ENCODE measurements at places on chromosomes 6 and 20.

GRCh38 chr6:148464319-148465010 lies 121.8 kb downstream of the SASH1 start:
- DNase-seq = no peak

GRCh38 chr6:151434369-151434768 lies 17.6 kb downstream of the RMND1 start:
- DNase-seq = no peak

DNA sequence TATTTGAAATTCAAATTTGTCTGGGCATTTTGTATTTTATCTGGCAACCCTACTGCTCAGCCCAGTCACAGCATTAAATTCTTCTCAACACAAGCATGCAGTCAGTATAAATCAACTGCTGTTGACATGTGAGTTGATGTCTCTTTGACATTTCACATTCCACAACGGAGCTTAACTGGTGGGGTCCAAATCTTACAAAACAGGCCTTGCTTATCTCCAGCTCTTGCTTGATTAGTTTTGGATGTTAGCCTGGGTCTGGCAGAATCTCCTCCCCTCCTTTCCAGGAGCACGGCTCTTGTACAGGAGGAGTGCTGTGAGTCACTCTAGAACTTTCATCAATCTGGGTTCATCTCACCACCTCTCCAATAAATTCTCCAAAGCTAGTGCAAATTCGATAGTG lies 80.8 kb upstream of the PHACTR1 start:
- DNase-seq = no peak

DNA sequence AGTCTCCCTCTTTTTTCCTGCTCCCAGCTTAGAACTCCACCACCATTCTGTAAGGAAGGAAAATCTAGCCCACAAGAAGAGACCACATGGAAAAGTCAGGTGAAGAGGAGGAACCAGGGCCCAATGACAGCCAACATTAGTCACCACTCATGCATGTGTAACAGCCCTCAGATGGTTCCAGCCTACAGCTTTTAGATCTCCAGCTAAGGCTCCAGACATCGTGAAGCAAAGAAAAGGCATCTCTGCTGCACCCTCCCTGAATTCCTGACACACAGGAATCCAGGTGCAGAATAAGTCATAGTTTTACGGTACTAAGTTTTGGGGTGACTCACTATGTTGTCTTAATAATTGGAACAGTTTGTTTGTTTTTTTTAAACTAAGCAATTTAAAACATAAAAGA lies 25.5 kb downstream of the DCDC2 start:
- DNase-seq = no peak

DNA sequence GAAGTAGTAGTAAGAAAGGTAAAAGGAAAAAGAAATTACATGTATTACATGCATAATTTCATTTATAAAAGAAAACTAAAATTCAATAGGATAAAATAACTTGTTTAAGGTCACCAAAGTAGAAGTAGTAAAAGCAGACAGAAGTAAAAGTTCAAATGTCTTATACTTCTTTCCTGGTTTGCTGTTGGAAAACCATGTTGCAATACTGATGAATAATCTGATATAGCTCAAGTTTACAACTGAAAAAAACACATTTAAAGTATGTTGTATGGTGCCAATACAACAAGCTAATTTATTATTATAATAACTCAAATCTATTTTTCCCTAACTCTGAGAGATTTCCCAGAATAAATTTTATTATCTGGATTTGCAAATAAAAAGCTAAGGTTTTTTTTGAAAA lies 78.3 kb downstream of the PHIP start:
- DNase-seq = no peak

DNA sequence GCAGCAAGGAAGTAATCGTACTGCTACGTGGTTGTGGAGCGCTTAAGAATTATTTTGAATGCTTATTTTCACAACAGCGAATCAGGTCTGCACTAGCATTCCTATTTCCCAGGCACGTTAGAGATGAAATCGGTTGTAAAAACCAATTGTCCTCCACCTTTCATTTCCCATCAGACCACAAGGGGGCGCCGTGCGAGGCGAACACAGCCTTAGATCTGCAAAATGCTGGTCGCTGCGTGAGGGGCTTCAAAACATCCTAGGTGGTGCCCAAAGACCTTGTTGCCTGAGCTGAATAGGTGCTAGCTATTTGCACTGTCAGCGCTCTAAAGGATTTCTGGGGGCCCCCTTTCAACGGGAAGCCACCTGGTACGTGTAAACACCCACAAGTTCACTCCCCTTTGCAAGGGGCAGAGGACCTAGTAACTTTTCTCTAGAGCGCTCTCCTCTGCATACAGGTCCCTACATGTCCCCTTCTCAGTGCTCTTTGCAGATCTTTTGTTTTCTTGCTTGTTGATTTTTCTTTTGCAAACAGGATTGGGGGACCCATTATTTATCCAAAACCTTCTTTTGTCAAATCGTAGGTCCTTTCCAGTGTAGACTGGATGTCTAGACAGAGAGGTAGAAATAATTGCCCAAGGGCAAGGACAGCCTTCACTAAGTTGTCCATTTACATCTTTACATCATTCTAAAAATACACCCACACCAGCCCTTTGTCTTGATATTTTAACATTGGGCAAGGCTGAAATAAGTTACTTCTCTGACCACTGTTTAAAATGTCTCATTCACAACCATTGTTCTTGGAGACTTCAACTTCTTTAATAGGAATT lies 59.8 kb downstream of the NEDD9 start:
- peak; percentile 15 for DNase-seq

- no peak for DNase-seq
Observed at GRCh38 chr6:126444659-126445273, 104.9 kb downstream of the CENPW start.

GRCh38 chr20:41510847-41511450 lies 107.2 kb downstream of the CHD6 start:
- no peak for DNase-seq

- no peak for DNase-seq
Observed at GRCh38 chr6:21505574-21505990, 88.0 kb upstream of the SOX4 start.

DNA sequence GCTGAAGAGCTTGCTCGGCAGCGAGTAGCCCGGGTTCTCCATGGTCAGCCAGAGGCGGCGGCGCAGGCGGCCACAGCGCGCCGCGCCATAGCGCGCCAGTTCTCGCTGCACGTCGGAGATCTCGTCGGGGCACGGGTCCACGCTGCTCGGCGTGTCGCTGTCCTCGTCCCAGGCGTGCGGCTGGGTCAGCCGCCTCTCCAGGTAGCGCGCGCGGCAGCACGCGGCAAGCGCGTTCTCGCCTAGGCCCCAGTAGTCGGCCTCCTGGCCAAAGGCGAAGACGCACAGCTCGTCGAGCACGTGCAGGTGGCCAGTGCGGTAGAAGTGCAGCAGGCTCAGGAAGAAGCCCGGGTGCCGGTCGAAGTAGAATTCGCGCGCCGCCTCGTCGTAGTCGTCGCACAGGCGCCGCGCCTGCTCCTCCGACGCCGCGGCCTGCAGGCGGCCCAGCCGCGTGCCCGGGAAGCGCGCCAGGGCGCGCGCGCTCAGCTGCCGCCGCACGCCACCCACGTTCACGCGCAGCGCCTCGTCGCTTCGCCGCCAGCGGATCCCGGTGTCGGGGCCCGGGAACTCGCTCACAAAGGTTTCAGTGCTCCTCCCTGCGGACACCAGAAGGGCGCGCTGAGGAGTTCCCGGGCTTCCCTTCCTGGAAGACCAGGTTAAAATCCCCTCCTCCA lies 2.7 kb downstream of the KCNS1 start:
- no peak for DNase-seq

GRCh38 chr6:32519118-32519909 lies 10.8 kb downstream of the HLA-DRB5 start:
- no peak for DNase-seq

GRCh38 chr20:33359399-33360261 lies 41.7 kb downstream of the CDK5RAP1 start:
- DNase-seq = no peak

DNA sequence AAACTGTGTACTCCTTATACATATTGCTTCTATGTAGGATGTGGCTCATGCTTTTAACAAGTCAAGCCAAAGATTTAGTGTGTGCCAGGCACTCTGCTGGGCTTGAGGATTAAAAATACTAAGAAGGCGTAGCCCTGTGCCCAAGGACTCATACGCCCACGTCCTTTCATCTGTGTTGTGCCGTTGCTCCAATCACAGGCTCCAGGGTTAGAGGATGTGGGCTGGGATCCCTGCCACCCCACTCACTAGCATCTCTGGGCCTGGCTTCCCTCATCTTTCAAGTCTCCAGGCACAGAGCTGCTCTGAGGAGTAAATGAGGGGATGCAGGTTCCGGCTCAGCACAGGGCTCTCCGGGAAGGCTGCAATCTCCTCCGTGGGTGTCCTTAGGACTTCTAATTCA lies 214.2 kb downstream of the SYNDIG1 start:
- no peak for DNase-seq

DNA sequence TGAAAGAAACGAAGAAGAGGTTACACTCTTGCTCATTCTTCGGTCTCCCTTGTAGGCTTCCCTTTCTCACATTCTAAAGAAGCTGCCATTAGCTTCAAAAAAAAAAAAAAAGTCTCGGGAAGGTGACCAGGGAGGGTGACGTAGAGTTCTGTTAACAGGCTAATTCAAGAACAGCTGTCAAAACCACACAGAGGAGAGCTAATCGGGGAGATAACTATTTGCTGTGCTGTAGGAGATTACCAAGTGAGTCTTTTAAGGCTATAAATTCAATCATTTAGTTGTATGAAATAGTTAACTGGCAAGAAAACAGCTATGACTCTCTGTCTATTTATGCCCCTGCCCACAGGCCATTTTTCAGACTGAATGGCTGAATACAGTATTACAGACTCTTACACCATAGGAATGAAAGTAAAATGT lies 256.8 kb downstream of the SYNE1 start:
- DNase-seq = no peak

- no peak for DNase-seq
Observed at GRCh38 chr6:113067612-113068275, 720.6 kb downstream of the RFPL4B start.

DNA sequence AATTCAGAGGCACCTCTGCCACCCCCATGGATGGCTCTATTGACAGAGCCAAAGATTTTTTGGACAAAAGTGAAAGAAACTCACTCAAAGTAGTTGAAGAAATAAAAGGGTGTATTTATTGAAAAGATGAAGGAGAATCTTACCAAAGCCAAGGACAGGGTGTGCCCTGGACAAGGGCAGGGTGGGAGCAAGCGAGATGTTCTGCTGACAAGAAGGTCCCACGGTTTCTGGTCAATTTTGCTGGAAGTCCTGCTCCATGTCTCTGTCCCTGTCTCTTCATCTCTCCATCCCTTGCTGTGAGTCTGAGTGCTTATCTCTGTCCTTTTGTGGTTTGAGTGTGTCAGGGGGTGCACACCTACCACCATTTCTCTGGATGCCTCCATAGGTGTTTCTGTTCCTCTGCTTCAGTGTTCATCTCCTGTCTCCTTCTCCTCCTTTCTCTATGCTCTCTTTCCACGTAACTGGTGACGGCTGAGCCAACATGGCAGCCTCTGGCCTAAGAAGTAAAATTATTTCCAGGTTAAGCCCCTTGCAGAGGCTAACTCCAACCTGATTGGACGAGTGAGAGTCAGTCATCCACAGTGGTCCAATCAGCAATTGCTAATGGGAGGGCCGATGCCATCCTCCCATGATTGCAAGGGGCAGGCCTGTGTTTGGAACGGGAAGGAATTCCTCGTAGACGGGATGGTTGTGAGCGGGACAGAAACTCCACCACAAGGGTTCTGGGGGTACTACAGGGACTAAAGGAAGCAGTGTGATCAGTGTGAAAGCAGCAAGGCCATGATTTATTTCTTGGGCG lies 502.1 kb upstream of the CDH4 start:
- DNase-seq = no peak

DNA sequence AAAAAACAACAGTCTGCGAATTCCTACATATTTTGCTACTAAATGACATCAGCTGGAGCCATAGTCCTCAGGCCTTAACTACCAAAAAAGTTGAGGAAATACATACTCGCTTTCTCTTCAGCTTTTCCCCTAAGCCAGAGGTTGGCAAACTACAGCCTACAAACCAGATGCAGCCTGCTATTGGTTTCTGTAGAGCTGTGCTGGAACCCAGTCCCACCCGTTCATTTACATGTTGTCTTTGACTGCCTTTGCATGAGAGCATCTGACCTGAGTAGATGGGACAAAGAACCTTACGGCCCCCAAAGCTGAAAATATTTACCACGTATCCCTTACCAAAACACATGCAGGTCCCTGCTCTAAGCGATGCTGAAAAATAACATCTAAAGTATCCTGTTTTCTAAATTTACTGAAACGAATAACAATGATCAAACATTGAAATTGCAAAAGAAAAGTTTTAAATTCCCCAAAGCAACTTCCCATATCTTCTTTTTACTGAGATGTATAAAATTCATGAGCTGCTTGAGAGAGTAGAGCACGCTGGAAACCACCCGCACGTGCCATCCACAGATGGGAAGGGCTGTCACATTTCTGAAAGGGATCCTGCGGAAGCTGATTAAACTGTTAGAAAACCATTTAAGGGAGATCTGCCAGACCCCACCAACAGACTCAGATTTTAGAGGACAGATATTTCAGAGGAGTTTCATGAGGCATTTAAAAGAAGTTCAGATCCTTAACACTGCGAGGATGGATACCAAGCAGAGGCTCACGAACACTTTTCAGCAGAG lies 124.1 kb downstream of the PRKN start:
- DNase-seq = no peak

DNA sequence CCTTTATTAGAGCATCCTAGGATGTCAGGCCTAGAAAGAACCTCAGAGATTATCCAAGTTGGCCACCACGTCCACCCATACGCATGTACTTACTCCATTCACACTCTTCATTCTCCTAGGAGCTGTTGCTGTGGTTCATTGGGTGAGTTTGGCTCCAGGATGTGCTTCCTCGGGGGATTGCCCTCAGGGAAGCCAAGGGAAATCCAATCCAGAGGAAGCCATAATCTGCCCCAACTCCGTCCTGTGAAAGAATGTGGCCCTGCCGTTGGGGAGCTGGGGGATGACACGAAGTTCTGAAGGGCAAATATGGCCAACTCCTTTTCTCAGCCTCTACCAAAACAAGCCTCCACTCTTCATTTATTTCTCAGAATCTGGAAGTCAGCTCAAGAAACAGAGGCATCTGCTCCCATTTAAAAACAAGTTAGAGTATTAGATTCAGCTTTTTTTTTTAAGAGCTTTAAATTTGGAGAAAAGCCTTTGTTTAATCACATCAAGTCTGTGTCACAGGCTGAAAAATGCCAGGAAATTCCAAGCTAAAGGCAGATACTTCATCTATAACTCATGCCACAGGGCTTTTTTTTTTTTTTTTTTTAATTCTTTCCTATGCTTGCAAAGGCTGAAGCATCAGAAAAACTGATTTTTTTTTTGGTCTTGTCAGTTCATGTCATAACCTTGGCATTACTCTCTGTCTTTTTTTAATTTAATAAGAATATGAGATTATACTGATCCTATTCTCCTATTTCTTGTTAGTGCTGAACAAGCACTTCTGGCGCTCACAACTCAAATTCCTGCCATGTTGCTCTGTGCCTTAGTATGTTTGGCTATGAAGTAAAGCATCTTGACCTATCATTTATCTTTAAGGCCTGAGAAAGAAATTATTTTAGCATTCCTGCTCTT lies 480.9 kb upstream of the MARCKS start:
- DNase-seq = no peak

DNA sequence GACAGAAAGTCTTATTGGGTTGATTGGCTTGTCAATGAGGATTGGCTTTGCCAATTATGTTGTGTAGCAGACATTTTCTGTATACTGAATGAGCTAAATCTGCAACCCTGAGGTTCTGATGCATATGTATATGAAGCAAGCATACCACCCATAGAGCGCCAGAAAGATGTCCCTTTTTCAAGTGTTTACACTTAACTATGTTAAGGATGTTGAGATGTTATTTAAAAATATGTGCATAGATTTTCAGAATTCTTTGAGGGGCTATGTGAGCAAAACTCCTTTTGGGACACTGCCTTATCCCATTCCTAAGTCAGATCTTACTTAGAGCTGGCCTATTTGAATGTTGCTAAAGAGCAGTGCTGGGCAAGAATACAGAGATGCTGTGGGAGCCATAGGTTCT lies 1.9 kb downstream of the AIG1 start:
- DNase-seq = no peak

Measured in GDM1 (cell line).